ENCODE measurements at places on chromosomes 16 and 17. TPM values are rescaled to one million over a fixed set of nuclear protein-coding genes. Genes with fewer than 3 reads are reported as not detected.

The ADAD2 gene
- not detected for total RNA-seq

The ETV4 gene
- total RNA-seq = 0.41 TPM

The ASPA gene
- total RNA-seq = 1.00 TPM

The UBALD2 gene
- 30.0 TPM for total RNA-seq

The C17orf78 gene
- total RNA-seq = not detected

The TNFRSF12A gene
- 14.5 TPM for total RNA-seq

The CD300LB gene
- not detected for total RNA-seq

Data from transverse colon (tissue), 4 donors.